Articular chondrocyte of knee joint (primary cell): ENCODE measurements at places on chromosomes 13 and 19. TPM values are rescaled to one million over a fixed set of nuclear protein-coding genes. Genes with fewer than 3 reads are reported as not detected.

IZUMO4 gene
- total RNA-seq = 0.43 and 0.78 TPM in 2 replicates

TSKS gene
- 0.13 and 0.32 TPM in 2 replicates for total RNA-seq

URAD gene
- total RNA-seq = not detected in 2 replicates

JAK3 gene
- total RNA-seq = 3.4 and 3.6 TPM in 2 replicates

LYL1 gene
- 1.3 and 1.4 TPM in 2 replicates for total RNA-seq

TICAM1 gene
- 1.7 and 1.8 TPM in 2 replicates for total RNA-seq

RUBCNL gene
- 11.1 and 17.6 TPM in 2 replicates for total RNA-seq

HPN gene
- total RNA-seq = 0.32 and 0.39 TPM in 2 replicates

ARL11 gene
- not detected in 2 replicates for total RNA-seq

VSTM2B gene
- total RNA-seq = not detected in 2 replicates
